ENCODE measurements at places on chromosomes 6 and 20.

DNA sequence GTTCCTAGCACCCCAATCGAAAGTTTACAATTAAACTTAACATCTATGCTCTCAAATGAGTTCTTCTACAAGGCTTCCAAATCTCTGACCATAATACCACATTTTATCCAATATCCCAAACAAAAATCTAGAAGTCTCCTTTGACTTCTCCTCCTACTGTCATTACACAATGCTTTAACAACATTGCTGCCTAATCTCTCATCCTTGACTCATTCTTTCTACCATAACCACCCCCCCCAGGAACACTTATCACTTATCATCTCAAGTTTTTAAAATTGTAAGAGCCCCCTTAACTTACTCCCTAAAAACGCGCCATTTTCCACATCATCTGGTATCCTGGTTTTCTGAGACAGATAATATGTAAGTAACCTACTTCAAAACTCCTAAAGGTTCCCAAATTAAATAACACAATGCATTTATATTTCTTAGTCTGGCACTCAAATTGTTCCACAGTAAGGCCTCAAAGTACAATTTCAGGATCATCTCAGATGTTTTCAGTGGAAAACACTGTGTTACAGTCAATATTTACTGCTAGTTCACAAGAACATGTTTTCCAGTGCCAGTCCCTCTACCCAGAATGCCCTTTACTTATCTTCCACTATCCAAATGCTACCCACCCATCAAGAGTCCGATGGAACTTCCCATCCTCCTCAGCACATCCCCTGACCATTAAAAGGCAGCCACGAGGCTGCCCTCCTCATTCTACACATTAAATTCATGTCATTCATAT, 308.2 kb upstream of the THEMIS start:
- no peak for DNase-seq

DNA sequence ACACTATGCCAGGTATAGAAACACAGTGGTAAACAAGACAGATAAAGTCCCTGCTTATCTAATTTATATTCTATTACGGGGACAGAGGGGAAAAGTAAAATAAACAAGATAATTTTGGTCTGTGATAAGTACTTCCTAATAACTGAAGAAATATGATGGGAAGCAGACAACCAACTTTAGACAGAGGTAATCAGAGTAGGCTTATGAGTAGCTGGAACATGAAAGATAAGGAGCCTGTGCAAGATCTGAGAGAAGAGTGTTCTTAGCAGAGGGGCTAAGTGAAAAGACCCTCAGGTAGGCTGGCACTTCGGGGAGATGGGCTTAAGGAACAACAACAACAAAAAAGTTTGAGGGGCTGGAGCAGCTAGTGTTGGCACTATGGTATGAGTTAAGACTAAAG, 4.1 kb downstream of the RNF8 start:
- DNase-seq = no peak

GRCh38 chr20:24339210-24339641, 130.2 kb upstream of the SYNDIG1 start:
- DNase-seq = no peak

DNA sequence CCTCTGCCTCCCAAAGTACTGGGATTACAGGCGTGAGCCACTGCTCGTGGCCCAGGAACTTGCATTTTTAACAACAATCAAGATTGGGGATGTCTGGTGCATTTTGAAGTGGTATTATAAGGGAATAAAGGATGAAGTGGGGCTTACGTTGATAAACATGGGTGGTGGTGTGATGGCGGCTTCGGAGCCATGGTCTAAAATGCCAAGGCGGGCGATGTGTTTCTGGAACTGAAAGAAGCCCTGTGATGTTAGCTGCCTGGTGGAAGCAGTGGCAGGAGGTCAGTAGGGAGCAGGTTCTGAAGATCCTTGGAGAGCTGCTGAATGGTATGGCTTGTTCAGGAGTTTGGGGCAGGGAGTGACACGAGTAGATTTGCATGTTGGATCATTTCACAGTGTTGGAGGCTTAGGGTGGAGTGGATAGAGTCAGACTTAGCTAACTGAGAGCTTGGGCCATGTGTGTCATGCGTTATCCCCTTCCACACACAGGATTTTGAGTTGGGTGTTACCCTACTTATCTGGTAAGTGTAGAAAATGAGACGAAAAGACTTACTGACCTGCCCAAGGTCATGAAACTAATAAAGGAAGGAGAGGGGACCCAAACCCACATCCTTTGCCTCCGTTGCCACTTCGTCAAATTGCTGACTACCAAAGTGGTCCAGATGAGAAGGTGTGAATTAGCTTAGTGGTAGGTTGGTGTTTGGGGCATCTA, 1.5 kb downstream of the NELFCD start:
- DNase-seq = no peak

GRCh38 chr20:47655635-47656034, 129.6 kb downstream of the SULF2 start:
- no peak for DNase-seq

DNA sequence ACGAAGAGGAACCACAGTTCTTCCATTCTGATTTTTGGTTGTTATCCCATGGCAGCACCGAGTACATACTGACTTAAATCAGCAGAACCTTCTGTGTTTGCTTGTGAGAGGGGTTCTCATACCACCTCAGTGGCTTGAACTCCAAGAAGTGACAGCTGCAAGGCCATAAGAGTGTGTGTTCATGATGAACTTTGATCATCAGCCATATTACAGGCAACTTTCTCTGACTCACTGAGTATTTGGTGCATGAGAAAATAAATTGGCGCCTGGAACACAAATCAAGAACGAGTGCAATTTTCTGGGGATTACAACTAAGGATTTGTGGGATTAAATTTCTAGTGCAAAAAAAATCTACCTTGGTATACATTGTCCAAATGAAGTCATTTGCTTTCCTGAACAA, 68.9 kb downstream of the CYP39A1 start:
- DNase-seq = no peak

DNA sequence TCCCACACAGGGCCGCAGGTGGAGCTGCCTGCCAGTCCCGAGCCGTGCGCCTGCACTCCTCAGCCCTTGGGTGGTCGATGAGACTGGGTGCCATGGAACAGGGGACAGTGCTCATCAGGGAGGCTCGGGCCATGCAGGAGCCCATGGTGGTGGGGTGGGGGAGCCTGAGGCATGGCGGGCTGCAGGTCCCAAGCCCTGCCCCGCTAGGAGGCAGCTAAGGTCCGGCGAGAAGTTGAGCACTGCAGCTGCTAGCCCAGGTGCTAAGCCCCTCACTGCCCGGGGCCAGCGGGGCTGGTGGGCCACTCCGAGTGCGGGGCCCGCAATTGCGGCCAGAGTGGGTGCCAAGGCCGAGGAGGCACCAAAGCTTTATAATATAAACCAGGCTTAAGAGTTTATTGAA, 479.7 kb downstream of the MMUT start:
- no peak for DNase-seq

GRCh38 chr6:152267967-152268845, 369.0 kb downstream of the SYNE1 start:
- no peak for DNase-seq

DNA sequence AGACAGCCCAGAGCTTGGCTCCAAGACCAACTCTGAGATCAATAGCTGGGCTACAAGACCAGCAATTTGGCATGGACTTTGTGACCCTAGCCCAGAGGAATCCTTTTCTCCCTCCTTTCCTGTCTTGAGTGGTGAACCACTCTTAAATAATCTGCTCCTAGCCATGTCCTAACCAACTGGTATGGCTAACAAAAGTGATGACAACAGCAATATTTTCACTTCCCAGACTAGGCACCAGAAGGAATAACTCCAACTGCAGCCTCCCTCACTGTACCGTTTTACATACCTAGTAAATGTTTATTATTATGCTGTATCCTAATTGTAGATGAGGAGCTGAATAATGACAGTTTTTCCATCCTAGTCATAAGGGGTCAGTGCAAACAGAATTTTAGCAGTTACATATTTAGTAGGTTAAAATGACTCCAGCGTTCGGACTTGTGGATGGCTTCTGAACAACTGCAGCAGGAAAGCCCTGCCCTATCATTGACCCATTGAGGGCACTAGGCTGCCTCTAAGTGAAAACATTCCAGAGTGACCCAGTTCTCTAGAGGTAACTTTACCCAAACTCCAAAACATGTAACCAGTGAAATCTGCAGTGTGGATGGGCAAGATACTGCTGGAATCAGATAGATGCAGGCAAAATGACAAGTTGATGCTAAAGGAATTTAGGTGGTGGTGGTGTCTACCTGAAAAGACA, 77.1 kb downstream of the SH3BGRL2 start:
- DNase-seq = no peak

- DNase-seq = no peak
These were observed 125.9 kb downstream of the TRMT11 start for GRCh38 chr6:126112171-126112632.

- DNase-seq = no peak
These were observed 301.4 kb upstream of the TBX18 start for GRCh38 chr6:85065831-85066230.

DNA sequence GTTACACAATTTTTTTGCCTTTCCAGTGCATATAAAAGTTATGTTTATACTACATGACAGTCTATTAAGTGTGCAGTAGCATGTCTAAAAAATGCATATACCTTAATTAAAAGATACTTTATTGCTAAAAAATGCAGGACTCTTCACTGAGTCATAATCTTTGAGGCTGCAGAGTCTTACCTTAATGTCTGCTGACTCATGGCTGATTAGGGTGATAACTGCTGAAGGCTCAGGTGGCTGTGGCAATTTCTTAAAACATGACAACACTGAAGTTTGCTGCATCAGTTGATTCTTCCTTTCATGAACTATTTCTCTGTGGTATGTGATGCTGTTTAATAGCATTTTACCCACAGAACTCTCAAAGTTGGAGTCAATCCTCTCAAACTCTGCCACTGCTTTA, 19.1 kb downstream of the ZSCAN23 start:
- no peak for DNase-seq

- no peak for DNase-seq
These were observed 49.5 kb downstream of the ARHGAP40 start for GRCh38 chr20:38651154-38651553.

- DNase-seq = no peak
These were observed 113.3 kb upstream of the TRAF3IP2 start for GRCh38 chr6:111718990-111719389.

GRCh38 chr6:27178407-27178730, 69.1 kb upstream of the PRSS16 start:
- DNase-seq = no peak

DNA sequence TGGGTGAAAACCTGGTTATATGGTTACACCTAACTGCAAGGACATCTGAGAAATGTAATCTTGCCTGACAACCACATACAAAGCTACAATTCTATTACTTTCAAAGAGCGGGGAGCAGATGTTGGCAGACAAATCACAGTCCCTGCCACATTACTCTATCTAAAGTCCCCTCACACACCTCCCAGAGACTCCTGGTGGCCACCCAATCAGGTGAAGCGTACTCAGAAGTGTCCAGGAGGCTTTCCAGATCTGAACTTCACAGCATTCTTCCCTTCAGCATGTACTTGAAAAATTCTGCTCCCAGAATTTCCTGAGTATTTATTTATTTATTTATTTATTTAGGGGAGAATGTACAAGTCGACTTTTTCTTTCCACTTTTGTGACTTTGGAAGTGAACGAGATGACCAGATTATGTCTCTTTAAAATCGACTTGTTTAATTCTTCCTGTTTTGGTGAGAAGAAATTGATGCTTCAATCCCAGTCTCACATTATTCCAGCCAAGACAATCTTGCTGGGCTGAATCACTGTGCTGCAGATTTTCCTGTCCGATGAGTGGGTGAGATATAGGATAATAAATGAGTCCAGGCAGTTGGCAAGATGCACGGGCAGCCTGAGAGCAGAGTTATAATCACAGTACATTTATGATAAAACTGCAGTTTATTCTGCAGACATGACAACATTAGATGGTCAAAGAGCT, 46.9 kb upstream of the POPDC3 start:
- no peak for DNase-seq

GRCh38 chr20:33658929-33659328, 3.2 kb upstream of the C20orf144 start:
- DNase-seq = no peak

DNA sequence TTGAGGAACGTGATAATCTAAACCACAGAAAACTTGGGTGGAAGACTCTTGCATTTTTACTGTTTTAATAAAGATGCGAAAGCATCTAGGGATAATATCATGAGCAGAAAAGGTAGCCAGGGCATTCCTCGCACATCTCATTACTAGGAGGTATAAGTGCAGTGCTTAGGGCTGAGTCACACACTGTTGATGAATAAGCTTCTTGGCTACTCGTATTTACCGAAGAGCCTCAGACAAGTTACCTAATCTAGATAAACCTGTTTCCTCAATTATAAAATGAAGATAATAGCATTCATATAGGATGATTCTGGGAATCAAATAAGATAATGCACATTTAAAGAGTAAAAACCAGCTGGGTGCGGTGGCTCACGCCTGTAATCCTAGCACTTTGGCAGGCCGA, 780 bp upstream of the KIAA0319 start:
- no peak for DNase-seq

DNA sequence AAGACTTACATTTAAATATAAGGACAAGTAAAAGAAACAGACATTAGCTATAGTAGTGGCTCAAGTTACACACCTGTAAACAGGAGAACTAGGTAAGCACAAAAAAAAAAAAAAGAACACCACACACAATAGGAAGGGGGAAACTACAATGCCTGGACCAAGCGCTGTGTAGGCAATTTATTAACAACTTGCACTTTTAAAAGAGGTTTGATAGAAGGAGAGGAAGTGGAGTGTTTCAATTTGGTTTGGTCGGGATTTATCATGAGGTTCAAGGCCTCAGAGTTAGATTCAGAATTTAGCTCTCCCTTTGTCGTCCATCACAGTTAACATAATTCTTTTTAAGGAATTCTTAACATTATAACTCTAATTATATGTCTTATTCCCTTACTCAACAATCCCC, 1.1 kb upstream of the USP49 start:
- DNase-seq = no peak

GRCh38 chr6:85866370-85866730, 223.7 kb upstream of the SYNCRIP start:
- DNase-seq = no peak

DNA sequence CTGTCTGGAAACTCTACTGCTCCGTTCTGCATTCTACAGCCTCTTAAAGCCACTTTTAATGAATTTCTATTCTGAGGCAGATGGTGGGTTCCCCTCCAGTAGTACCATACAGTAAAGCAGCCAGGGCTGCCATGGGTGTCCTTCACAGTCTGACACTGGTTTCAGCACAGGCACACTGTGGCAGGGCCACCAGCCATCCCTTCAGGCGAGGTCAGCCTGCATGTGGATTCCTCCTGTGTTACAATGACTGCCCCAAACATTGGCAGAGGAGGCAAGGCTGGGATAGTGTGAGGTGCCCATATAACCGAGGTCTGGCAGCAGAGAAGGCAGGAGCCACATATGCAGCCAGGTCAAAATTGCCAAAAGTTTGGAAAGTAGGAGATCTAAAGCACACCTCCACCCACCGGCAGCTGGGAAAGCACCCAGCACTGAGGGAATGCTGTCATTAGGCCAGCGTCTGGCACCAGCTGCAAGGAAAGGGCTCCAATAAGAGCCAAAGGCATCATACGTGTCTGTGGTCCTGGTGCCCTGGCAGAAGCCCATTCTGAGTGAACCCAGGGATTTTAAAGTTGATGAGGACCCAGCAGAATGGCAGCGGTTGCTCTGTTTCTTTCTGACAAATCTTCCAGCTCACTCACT, 24.0 kb downstream of the STK35 start:
- DNase-seq = no peak
